Activated T-helper 9 cell treated with anti-CD3 and anti-CD28 coated beads, Interleukin-2, amount 50 U/mL, for 16 hours (primary cell): ENCODE measurements at places on chromosomes 12 and 14.

DNA sequence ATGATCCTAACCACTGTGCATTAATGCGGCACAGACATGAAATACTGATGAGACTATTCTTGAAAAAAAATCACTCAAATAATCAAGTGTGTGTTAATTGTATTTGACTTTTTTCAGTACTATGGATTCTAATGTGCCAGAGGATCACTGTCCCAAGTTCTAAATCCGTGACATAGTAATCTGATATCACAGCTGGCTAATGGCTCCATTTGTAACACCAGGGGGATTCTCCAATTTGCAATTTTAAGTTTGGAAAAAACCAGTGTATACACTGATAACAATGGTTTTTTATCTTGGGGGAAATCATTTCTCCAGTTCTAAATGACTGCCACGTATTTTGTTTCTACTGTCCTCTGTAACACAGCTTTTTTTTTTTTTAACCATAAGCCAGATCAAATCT lies 33.0 kb downstream of the MPHOSPH9 start:
- DNase-seq, result no peak

DNA sequence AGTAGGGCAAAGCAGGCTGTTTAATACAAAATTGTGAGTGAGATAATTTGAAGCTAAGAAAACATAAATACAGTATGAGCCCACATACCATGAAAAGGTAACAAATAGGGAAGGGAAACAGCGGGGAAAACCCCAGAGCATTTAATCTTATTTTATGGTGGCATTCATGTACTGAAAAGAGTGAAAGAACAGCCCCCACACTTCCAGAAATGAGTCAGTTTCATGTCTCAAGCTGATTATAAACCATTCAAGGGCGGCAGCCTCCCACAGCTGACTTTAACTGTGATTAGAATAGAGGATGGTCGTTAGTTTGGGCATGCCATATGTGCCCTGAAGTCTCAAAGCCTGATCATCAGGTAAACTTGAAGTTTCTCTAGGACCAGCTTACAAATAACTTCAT lies 64.5 kb downstream of the FOXG1 start:
- DNase-seq, result no peak

- DNase-seq, result no peak
Measured at GRCh38 chr12:111248236-111249017, 120.5 kb downstream of the PHETA1 start.

- peak; percentile 34 for DNase-seq
Measured at GRCh38 chr12:62256408-62257096, 3.7 kb upstream of the USP15 start.

GRCh38 chr14:104651876-104652260 lies 37.5 kb upstream of the INF2 start:
- DNase-seq, result no peak

DNA sequence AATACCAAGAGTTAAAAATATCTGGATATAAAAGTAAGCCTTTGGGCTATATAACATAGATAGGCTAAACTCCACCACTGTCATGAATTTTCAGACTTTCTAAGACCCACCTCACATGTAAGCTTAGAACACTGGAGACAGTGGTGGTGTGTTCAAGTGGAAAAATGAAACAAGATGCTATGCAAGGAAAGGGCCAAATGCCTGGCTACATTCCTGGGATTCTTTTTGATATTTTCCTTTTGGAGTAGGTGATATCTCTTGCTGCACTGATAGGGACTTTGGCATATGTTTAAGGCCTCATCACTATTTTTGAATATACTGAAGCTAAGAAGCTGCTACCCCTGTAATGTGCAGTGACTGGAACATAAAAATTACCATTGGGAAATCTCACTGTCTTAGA lies 341.3 kb downstream of the SLC16A7 start:
- DNase-seq, result no peak

DNA sequence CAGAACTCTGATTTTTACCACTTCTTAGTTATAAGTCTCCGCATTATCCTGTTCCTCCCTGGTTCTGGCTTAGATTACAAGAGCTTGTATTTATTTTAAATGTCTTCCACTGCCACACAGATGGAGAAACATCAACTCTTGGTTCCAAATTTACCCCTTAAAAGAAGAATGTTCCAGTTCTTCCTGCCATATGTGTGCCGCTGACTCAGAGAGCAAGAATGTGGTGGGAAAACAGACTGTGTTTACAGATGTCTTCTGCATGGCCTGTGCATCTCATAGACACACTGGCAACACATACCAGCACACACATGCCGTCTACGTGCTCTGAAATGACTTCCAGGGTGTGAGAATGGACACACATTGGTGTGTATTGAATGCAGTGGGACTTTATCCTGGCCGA lies 383.0 kb downstream of the LRIG3 start:
- DNase-seq, result no peak

- no peak for DNase-seq
Measured at GRCh38 chr14:54722791-54723432, 156.0 kb downstream of the SAMD4A start.

DNA sequence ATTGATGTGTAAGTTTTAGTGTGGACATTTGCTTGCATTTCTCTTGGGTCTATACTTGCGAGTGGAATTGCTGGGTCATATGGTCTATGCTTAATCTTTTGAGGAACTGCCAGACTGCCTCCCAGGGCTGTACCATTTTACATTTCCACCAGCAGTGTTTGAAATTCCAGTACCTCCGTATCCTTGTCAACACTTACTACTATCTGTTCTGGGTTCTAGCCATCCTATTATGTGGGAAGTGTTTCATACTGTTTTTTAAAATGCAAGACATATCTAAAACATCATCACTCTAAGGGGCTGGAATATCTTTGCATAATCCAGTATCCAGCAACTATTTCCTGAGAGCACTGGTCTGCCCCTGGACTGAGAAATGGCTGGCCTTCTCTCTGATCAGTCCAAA lies 80.2 kb upstream of the RIN3 start:
- no peak for DNase-seq

- no peak for DNase-seq
Measured at GRCh38 chr14:100538351-100539002, 48.7 kb downstream of the BEGAIN start.

- DNase-seq, result no peak
Measured at GRCh38 chr14:99035712-99036610, 236.0 kb downstream of the BCL11B start.

DNA sequence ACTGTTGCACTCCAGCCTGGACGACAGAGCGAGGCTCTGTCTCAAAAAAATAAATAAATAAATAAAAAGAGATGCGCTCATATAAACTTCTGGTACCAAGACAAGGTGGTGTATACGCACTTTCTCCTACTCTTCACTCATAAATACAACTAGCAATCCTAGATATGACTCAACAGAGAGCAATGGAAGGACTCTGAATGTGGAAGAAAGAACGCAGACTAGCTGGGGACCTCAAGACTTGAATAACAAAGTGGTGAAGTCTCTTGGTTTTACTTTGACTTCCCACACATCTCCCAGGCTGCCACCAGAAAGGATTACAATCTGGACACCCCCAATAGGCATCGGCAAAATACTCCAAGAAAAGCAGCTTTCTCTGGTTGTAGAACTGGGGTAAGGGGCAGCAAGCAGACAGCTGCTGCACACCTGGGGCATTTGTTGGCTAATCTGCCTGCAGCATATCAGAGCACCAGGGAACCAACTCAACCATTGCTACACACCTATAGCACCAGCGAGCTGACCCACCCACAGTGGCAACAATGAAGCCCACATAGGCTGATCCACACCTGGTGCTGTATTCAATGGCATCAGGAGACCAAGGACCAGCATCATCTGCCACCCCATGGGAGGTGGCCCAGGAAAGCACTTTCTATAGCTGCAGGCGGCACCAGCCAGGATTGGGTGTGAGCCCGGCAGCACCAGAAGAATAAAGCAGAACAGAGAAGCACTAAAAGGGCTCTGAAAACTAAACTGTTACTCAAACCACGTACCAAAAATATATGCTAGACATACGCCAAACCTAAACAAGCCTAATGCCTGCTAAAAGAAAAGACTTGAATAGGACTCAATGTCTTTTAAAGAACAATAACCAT lies 1231.7 kb upstream of the TMEM132C start:
- no peak for DNase-seq

DNA sequence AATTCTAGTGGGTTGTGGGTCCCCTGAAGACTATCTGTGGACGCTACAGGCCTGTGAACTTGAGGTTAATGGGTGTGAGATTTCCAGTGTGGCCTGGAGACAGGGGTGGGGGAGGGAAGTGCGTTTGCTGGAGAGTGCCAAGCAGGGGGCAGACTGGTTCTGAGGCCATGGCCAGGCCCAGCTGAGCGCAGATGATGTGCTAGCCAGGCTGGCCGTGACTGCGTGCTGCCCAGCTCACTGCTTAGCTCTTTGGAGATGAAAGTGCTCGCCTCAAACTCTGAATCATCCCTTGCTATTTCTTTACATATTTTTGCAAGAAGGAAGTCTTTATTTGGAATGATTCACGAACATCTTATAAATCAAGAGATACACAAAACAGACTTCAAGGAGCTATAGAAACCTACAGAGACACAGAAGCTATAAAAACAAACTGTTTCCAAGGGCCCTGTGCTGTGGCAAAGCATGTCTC lies 75.2 kb upstream of the PLEKHG3 start:
- DNase-seq, result no peak

- DNase-seq, result peak; percentile 4
Measured at GRCh38 chr12:95918194-95918993, 24.0 kb downstream of the CCDC38 start.

GRCh38 chr12:127145929-127146789 lies 1120.8 kb upstream of the TMEM132C start:
- peak; percentile 68 for DNase-seq

- DNase-seq, result no peak
Measured at GRCh38 chr14:83485591-83485990, 1951.9 kb upstream of the SEL1L start.

- no peak for DNase-seq
Measured at GRCh38 chr12:102965281-102966155, 8.0 kb downstream of the ASCL1 start.

- DNase-seq, result no peak
Measured at GRCh38 chr12:58009405-58010195, 68.2 kb downstream of the ATP23 start.

GRCh38 chr14:53278602-53279506 lies 125.7 kb upstream of the DDHD1 start:
- no peak for DNase-seq

GRCh38 chr12:81085832-81086231 lies 8.0 kb downstream of the ACSS3 start:
- no peak for DNase-seq

DNA sequence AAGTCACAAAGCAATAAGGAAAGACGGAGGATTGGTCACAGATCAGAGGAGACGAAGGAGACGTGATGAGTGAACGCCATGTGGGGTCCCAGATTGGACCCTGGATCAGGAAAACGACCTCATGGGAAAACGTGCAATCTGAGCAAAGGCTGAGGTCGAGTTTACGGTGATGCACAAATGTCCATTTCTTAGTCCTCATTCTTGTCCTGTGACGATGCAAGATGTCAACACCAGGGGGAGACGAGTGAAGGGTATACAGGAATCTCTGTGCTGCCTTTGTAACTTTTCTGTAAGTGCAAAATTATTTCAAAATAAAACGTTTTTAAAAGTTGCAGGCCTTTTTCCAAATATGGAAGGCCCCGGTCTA lies 329.8 kb downstream of the MED13L start:
- no peak for DNase-seq

DNA sequence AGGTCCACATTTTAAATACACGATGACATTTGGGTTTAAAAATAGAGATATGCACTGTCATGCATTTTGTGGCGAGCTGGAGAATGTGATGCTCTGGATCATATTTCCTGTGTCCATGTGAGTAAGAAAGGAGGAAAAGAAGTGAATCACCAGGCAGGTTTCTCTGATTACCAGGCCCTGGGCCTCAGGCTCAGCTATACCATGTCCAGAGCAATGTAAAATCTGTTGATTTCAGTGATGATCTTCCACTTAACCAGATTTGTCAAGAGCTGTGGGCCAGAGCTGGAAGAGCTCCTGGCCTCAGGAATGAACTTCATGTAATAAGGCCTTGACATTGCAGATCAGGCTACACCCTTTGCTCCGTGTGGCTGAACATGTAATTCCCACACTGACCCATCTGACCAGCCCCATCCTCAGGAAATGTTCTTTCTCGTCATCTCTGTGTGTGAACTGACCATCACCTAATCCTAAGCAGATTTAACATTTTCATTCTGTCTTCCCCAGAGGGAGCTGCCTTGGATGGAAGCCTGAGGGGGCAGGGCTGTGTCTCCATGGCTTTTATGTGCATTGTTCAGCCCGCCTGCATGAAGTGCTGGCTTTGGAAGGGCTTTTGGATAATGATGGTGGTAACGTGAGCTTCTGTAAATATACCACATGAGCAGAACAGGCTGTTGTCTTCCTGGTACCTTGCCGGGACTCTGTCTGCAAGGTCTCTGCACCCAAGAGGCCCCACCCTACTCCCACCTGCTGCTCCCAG lies 54.5 kb downstream of the CRACR2A start:
- no peak for DNase-seq

- no peak for DNase-seq
Measured at GRCh38 chr12:26514364-26514763, 318.6 kb downstream of the ITPR2 start.

GRCh38 chr14:77158175-77158881 lies 16.7 kb upstream of the ZDHHC22 start:
- no peak for DNase-seq

DNA sequence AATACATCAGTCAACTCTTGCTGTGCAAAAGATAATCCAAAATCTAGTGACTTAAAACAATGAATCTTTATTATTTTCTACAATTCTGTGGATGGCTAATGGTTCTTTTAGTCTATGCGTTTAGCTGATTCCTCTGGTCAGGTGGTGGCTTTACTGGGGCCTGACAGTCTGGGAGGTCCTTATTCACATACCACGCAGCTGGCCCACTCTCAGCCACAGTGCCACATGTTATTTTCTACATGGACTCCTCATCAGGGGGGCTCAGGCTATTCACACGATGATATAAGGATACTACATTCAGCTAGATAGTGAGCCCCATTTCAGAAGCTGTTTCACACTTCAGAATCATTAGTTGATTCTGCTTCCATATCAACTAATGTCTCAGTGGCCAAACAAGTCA lies 287.5 kb upstream of the MGAT4C start:
- no peak for DNase-seq

GRCh38 chr12:69851976-69852375 lies 26.9 kb downstream of the MYRFL start:
- DNase-seq, result no peak

DNA sequence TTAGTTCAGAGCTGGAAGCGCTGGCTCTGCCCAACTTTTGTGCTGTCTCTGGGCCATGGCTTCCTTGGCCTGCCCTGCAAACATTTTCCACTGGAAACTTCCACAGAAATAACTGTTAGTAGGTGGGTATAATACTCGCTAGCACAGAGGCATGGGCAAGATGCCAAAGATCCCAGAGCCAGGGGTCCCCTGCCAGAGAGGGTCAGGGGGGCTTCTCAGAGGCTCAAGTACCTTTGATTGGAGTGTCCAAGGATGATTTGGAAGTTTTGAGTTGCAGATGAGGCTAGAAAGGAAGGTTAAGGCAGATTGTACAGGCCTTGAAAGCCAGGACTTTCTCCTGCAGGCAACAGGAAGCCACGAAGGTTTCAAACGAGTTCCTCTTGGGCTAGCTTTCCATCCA lies 187.6 kb downstream of the DICER1 start:
- no peak for DNase-seq

- DNase-seq, result peak; percentile 21
Measured at GRCh38 chr12:122499991-122500684, 594 bp downstream of the ZCCHC8 start.
